WTC11 (cell line): ENCODE measurements at places on chromosomes 6 and 20.

DNA sequence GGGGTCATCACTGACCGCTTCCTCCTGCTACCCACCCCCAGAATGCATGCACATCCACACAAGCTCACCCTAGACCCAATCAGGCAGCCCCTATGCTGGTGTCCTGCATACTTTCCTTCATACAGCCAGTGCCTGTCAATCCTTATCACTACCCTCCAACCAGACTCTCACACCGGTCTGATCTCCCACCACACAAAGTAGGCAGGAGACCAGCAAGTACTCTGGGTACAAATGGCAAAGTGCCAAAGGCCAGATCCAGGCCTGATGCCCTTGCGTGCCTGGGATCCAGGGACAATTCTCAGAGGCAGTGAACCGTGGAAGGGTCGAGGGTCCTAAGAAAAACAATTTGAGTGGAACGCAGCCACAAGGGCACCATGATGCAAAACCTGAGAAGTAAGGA, 114.2 kb downstream of the HIVEP2 start:
- DNase-seq: no peak

DNA sequence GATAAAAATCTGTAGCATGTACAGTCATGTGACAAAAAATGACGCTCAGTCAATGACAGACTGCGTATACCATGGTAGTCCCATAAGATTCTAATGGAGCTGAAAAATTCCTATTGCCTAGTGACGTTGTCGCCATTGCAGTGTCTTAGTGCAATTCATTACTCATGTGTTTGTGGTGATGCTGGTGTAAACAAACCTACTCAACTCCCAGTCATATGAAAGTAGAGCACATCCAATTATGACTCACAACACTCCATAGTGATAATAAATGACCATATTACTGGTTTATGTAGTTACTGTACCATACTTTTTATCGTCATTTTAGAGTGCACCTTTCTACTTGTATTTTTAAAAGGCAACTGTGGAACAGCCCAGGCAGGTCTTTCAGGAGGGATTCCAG, 45.0 kb downstream of the TFAP2A start:
- no peak for DNase-seq

- DNase-seq: no peak
Measured at GRCh38 chr6:32589596-32590449, at the start of gene HLA-DRB1. Gene HLA-DRB1 (minus strand): TSS chr6:32589848. CDS start chr6:32589742, 106 bp downstream.

- DNase-seq: no peak
Measured at GRCh38 chr20:1291191-1291741, 25.2 kb downstream of the SNPH start.

DNA sequence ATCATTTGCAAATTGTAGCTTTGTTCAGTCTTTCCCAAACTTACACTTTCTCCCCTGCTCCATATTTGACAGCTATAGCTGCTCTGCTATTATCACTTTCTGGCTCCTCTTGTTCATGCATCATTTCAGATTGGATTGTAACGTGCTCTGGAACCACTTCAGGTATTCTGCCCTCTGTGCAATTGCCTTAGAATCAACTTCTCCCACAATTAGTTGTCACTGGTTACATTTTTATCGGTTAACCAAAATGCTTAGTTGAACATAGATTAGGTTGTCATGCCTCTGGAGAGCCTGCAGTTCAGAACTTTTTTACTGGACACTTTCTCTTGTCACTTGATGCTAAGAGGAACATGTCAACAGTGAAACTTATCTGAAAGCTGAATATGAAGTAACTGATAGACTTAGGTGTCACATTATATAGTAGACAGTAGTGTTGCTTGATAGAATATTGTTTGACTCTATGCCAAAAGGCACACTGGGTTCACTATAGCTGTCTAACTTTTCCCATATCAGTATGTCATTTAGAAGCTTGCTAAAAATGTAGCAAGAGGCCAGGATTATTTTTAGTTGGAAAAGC, 127.7 kb upstream of the PTPRK start:
- DNase-seq: no peak

- no peak for DNase-seq
Measured at GRCh38 chr20:12775041-12775440, 233.7 kb upstream of the SPTLC3 start.
